ENCODE measurements at places on chromosomes 13 and 19. TPM values are rescaled to one million over a fixed set of nuclear protein-coding genes. Genes with fewer than 3 reads are reported as not detected.

HPN gene
- not detected for total RNA-seq

OR7A5 gene
- not detected for total RNA-seq

ERCC2 gene
- total RNA-seq = 46.1 TPM

EGLN2 gene
- total RNA-seq = 103 TPM

DCLK1 gene
- total RNA-seq = under 0.01 TPM

FUT6 gene
- not detected for total RNA-seq

PDE4A gene
- total RNA-seq = 8.0 TPM

CCDC70 gene
- total RNA-seq = not detected

ZNF77 gene
- total RNA-seq = 3.1 TPM

CD37 gene
- total RNA-seq = not detected

CABP5 gene
- total RNA-seq = not detected

All from placental pericyte (primary cell).